ENCODE measurements at places on chromosomes 3 and 15.

DNA sequence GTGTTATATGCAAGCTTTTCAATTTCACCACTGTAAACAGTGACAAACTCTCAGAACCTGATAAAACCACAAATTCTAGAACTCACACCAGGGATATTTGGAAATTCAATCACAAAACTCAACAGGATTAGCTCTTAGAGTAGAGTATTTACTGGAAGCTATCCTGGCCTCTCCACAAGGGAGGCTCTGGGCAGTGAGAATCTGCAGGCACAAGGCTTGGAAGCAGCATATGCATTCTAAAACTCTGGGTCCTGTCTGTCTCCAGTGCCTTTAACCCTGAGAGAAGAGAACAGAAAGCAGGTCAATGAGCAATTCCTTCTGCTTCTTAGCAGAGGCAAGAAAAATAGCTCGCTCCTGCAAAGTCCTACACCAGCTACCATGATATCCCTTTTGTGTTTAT, 23.4 kb downstream of the PLSCR4 start:
- no peak for DNase-seq

GRCh38 chr3:50324351-50325112, 2.0 kb upstream of the HYAL2 start:
- peak; percentile 65 for DNase-seq

DNA sequence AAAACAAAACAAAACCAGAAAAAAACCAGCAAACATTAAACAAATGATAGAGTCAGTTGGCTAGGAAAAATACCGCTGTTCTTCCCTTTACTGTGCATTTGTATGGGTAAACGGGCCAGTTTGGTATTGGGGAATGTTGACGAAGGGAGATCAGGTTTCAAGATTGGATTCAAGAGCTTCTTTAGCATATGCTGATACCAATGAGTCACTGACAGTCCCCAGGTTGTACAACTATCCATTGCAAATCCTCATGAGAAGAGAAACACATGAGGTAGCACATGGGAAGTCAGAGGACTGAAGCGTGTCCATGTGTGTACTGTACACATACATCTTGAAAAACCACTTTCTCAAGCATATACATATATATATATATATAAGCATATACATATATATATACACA, 25.6 kb downstream of the TIGIT start:
- DNase-seq, result peak; percentile 15

DNA sequence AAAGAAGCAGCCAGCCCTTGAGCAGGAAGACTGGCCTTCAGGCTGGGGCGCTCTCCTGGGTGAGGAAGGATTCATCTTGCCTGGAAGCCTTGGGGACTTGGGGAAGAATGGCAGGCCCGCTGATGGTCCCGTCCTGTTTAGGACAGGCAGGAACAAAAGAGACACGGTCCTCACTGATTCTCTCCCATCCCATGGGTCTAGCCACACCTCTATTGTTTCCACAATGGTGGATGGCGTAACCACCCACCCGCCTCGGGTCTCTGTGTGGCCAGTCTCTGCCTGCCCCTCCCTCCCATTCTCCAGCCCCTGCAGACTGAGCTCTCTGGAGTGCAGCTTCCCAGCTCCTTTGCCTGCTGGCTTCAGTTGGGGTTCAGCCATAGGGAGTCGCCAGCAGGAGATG, 284.3 kb downstream of the UACA start:
- DNase-seq, result no peak

GRCh38 chr3:15815696-15816095, 17.9 kb upstream of the ANKRD28 start:
- DNase-seq, result peak; percentile 64

DNA sequence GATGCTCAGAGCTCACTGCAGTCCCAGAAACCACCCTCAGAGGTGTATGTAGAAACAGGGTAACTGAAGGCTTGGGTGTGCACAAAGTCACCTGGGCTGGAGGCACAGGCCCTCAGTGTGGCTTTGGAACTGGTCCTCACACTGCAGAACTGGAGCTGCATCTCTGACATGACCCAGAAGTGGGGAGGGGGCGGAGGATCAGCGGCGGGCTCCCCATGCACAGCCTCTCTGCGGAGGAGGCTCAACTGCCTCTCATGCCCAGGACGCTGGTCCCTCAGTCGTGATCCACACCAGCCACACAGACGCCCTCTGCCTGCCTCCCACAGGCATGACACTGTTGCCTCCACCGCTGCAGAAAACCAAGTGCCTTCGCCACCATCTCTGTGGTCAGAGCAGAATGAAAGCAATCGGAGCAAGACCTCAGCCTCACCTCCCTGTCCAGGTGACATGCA, 73.7 kb downstream of the TM2D3 start:
- DNase-seq, result no peak

GRCh38 chr3:133674290-133674919, 12.7 kb upstream of the TOPBP1 start:
- DNase-seq, result no peak

- DNase-seq, result peak; percentile 7
These were observed 73.0 kb upstream of the FRMD4B start for GRCh38 chr3:69458803-69459365.
